Osteocyte (in vitro differentiated cells): ENCODE measurements at places on chromosomes 11 and 22. TPM values are rescaled to one million over a fixed set of nuclear protein-coding genes. Genes with fewer than 3 reads are reported as not detected.

The KREMEN1 gene
- 2.9 and 5.4 TPM in 2 replicates for total RNA-seq

- no peaks in the 10 kb centered on the region for H3K27me3 ChIP-seq
- no peak for DNase-seq
Observed at GRCh38 chr11:62544581-62545436, 1.8 kb downstream of the AHNAK start.

DNA sequence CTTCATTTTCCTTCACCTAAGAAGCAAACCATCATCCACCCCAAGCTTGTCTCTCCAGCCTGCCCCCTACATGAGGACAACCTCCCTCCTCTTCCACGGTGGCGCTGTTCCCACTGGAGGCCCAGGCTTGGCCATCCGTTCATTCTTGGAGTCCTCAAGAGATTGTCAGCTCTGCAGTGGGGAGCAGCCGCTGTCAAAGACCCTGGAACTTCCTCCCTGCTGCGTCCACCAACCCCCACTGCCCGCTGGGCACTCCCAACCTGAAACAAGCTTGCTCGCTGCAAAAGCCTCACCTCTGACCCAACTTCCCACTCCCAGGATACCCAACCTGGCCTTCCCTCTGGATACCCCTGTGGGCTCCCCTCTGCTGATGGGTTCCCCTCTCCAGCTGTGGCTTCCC, 10.4 kb upstream of the CD81 start:
- no peak for DNase-seq
- no peak overlapping the region for H3K27ac ChIP-seq
- H3K27me3 ChIP-seq = no peaks in the 10 kb centered on the region
- H3K4me3 ChIP-seq = no peak overlapping the region
- no peaks in the 10 kb centered on the region for H3K4me1 ChIP-seq

The C11orf21 gene
- total RNA-seq = 0.16 TPM in 1 of 2 replicates, not detected in the other

The BMAL1 gene
- total RNA-seq = 23.0 and 25.3 TPM in 2 replicates
